ENCODE measurements at places on chromosomes 1 and 21. TPM values are rescaled to one million over a fixed set of nuclear protein-coding genes. Genes with fewer than 3 reads are reported as not detected.

GRCh38 chr21:28537371-28538079 is 455.2 kb downstream of the LTN1 start:
- no peaks in the 10 kb centered on the region for H3K4me1 ChIP-seq
- H3K4me3 ChIP-seq, result no peak overlapping the region
- no peak for DNase-seq
- no peaks in the 10 kb centered on the region for H3K27me3 ChIP-seq
- H3K27ac ChIP-seq, result no peak overlapping the region

DNA sequence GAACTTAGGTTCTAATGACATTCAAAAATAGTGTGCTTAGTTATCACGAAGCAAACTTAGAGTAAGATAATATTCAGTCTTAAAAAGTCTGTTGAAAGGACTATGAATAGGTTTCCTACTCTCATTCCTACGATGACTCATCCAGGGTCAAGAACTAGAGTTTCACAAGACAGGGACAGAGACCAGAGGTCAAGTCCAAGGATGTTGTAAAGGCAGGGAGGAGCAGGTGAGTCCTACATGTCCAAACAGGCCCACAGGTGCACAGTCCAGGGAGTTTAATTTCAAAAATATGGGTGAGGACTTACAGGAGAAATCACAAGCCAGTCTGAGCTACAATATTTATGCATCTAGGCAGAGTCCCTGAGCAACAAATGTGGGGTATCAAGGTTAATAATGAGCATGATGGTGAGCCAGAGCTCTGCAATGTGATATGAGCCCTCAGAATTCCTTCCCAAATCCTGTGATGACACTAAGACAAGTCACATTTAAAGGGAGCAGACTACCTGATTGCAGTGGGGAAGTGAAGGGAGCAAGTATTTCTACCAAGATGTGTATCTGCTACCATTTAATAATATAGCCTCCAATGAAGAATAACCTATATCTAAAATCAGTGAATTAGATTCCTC is 100.0 kb upstream of the NRIP1 start:
- no peaks in the 10 kb centered on the region for H3K36me3 ChIP-seq
- no peak overlapping the region for H3K27ac ChIP-seq
- peaks cover 4% of the 10 kb centered on the region for H3K4me1 ChIP-seq

- no peaks in the 10 kb centered on the region for H3K27me3 ChIP-seq
- H3K27ac ChIP-seq, result peak overlapping the region; percentile 41
- peaks cover 11% of the 10 kb centered on the region for H3K4me1 ChIP-seq
- DNase-seq, result no peak
- H3K4me3 ChIP-seq, result no peak overlapping the region
Measured at GRCh38 chr1:227764019-227764391, 28.8 kb downstream of the SNAP47 start.

GRCh38 chr1:38152351-38153065 is 105.9 kb upstream of the POU3F1 start:
- no peaks in the 10 kb centered on the region for H3K4me1 ChIP-seq
- no peaks in the 10 kb centered on the region for H3K36me3 ChIP-seq
- no peak overlapping the region for H3K4me3 ChIP-seq

GRCh38 chr21:19683492-19683891 is 1279.9 kb upstream of the TMPRSS15 start:
- H3K4me1 ChIP-seq, result no peaks in the 10 kb centered on the region
- no peak for DNase-seq
- H3K27ac ChIP-seq, result no peak overlapping the region

DNA sequence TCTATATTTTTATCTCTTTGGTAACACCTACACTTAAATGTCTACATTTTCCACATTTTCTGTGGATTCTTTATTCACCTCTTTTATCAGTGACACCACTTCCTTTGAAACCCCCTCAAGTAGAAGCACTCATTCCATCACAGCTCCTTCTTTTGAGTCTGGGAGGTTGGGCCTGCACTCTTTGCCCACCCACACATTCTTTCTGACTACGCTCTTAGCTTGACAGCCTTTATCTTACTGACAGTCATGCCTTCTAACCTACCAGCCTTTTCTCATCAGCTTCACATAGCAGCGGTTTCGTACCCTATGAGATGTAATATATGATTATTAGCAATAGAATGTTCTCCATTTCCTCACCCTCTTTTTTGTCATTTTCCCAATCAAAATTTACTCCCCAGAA is 151.9 kb downstream of the TNFSF18 start:
- DNase-seq, result no peak
- H3K27me3 ChIP-seq, result no peaks in the 10 kb centered on the region
- H3K27ac ChIP-seq, result no peak overlapping the region
- H3K36me3 ChIP-seq, result no peaks in the 10 kb centered on the region
- H3K4me3 ChIP-seq, result no peak overlapping the region
- H3K4me1 ChIP-seq, result peaks cover 5% of the 10 kb centered on the region

- no peak overlapping the region for H3K27ac ChIP-seq
- peaks cover 10% of the 10 kb centered on the region for H3K4me1 ChIP-seq
- H3K4me3 ChIP-seq, result no peak overlapping the region
- H3K27me3 ChIP-seq, result no peaks in the 10 kb centered on the region
- DNase-seq, result no peak
Measured at GRCh38 chr1:155996166-155996565, 17.8 kb upstream of the ARHGEF2 start.

DNA sequence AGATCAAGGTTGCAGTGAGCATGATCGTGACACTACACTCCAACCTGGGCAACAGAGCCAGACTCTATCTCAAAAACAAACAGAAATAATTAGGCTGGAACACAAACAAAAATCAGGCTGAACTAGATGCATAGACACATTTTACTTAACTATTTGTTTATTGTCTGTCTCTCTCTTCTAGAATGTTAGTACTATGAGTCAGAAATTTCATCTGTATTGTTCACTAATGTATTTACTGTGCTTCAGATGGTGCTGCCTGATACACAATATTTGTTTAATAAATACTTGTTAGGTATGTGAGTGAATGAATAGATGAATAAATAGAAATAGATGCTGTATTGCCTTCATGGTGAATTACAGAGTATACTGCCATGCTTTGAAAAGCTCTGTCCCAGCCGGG is 6.0 kb upstream of the LIN28A start:
- H3K27ac ChIP-seq, result no peak overlapping the region
- DNase-seq, result no peak
- H3K36me3 ChIP-seq, result no peaks in the 10 kb centered on the region
- H3K27me3 ChIP-seq, result peaks cover 69% of the 10 kb centered on the region
- no peak overlapping the region for H3K4me3 ChIP-seq

- no peaks in the 10 kb centered on the region for H3K27me3 ChIP-seq
- no peak for DNase-seq
- H3K27ac ChIP-seq, result no peak overlapping the region
- H3K36me3 ChIP-seq, result no peaks in the 10 kb centered on the region
Measured at GRCh38 chr1:197683280-197683679, 92.0 kb downstream of the DENND1B start.

The FRRS1 gene
- 12.5 TPM for polyA plus RNA-seq

The DNM3 gene
- polyA plus RNA-seq, result 7.4 TPM

The NUP210L gene
- 0.20 TPM for polyA plus RNA-seq

The PEAR1 gene
- polyA plus RNA-seq, result 28.9 TPM

The SPRR3 gene
- polyA plus RNA-seq, result not detected

All from left lung (tissue), 14 donors.